ENCODE measurements at places on chromosomes 6 and 20.

DNA sequence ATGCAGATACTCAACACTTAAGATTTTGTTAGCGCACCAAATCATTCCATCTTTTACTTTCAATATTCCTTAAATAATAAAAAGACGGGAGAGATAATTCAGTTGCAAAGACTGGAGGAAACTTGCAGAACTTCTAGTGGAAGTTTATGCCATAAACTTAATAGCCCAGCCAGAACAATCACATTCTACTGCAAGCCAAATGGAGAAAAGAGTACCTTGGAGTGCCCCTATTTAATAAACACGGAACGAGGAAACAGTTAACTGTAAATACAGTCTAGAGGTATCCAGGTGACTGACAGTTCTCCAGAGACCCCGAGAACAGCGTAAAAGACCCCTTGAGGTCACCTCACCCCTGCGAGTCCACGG, 635 bp downstream of the SLC35B3 start:
- H3K4me1 ChIP-seq, result no peaks in the 10 kb centered on the region
- peak overlapping the region; percentile 96 for H3K4me3 ChIP-seq
- no peak for DNase-seq
- no peak overlapping the region for H3K27ac ChIP-seq
- no peaks in the 10 kb centered on the region for H3K27me3 ChIP-seq
- H3K36me3 ChIP-seq, result no peaks in the 10 kb centered on the region

GRCh38 chr6:12185081-12185673, 105.0 kb upstream of the EDN1 start:
- no peaks in the 10 kb centered on the region for H3K4me1 ChIP-seq
- no peak for DNase-seq
- no peak overlapping the region for H3K4me3 ChIP-seq
- no peak overlapping the region for H3K27ac ChIP-seq
- no peaks in the 10 kb centered on the region for H3K27me3 ChIP-seq
- H3K36me3 ChIP-seq, result no peaks in the 10 kb centered on the region

- no peak for DNase-seq
- H3K4me3 ChIP-seq, result no peak overlapping the region
- no peaks in the 10 kb centered on the region for H3K4me1 ChIP-seq
- no peak overlapping the region for H3K27ac ChIP-seq
- H3K27me3 ChIP-seq, result no peaks in the 10 kb centered on the region
Measured at GRCh38 chr20:44071526-44072111, 115.4 kb downstream of the JPH2 start.

- no peaks in the 10 kb centered on the region for H3K27me3 ChIP-seq
- DNase-seq, result no peak
- no peaks in the 10 kb centered on the region for H3K36me3 ChIP-seq
- H3K27ac ChIP-seq, result no peak overlapping the region
Measured at GRCh38 chr6:133539502-133540259, 298.5 kb downstream of the EYA4 start.

GRCh38 chr20:23150304-23151007, 64.3 kb upstream of the CD93 start:
- no peaks in the 10 kb centered on the region for H3K4me1 ChIP-seq
- peak; percentile 24 for DNase-seq
- H3K4me3 ChIP-seq, result no peak overlapping the region
- no peak overlapping the region for H3K27ac ChIP-seq
- H3K27me3 ChIP-seq, result no peaks in the 10 kb centered on the region

DNA sequence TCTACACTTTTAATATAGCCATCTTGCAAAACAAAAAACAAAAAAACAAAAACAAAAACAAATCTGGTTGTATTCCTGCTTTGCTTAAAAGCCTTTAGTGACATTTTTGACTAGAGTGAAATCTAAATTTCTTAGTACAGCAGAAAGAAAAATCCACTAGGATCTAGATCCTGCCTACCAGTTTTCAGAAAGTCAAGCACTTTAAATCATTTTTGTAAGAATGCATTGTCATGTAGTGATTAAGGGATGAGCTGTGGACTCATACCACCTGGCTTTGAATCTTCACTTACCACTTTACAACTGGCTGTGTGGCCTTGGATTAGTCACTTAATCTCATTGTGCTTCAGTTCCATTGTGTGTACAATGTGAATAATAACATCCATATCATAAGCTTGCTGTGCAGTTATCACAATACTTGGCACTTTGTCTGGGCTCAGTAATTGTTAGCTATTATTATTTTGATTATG, 4.0 kb downstream of the MKKS start:
- H3K4me3 ChIP-seq, result no peak overlapping the region

- H3K27ac ChIP-seq, result no peak overlapping the region
- H3K36me3 ChIP-seq, result peaks cover 3% of the 10 kb centered on the region
- no peaks in the 10 kb centered on the region for H3K27me3 ChIP-seq
- H3K4me1 ChIP-seq, result peaks cover 5% of the 10 kb centered on the region
Measured at GRCh38 chr6:47301441-47301840, 8.3 kb downstream of the TNFRSF21 start.

GRCh38 chr6:149950423-149950822, 8.6 kb downstream of the ULBP2 start:
- no peaks in the 10 kb centered on the region for H3K36me3 ChIP-seq
- H3K4me3 ChIP-seq, result no peak overlapping the region
- DNase-seq, result no peak
- no peak overlapping the region for H3K27ac ChIP-seq
- H3K27me3 ChIP-seq, result peaks cover 33% of the 10 kb centered on the region
- no peaks in the 10 kb centered on the region for H3K4me1 ChIP-seq

GRCh38 chr6:79993012-79993910, 11.2 kb upstream of the TTK start:
- DNase-seq, result peak; percentile 48
- H3K27me3 ChIP-seq, result no peaks in the 10 kb centered on the region
- H3K4me3 ChIP-seq, result peak overlapping the region; percentile 41
- peaks cover 10% of the 10 kb centered on the region for H3K36me3 ChIP-seq
- peaks cover 7% of the 10 kb centered on the region for H3K4me1 ChIP-seq

- DNase-seq, result no peak
- no peaks in the 10 kb centered on the region for H3K27me3 ChIP-seq
- H3K4me1 ChIP-seq, result no peaks in the 10 kb centered on the region
Measured at GRCh38 chr6:2938632-2939083, 32.7 kb downstream of the SERPINB6 start.

GRCh38 chr6:49233483-49233882, 229.6 kb downstream of the MMUT start:
- DNase-seq, result no peak
- H3K36me3 ChIP-seq, result no peaks in the 10 kb centered on the region
- no peak overlapping the region for H3K27ac ChIP-seq
- H3K4me3 ChIP-seq, result no peak overlapping the region

GRCh38 chr6:149170564-149171452, 146.7 kb upstream of the TAB2 start:
- no peaks in the 10 kb centered on the region for H3K27me3 ChIP-seq
- H3K4me3 ChIP-seq, result no peak overlapping the region
- H3K4me1 ChIP-seq, result no peaks in the 10 kb centered on the region
- no peaks in the 10 kb centered on the region for H3K36me3 ChIP-seq
- DNase-seq, result no peak
- H3K27ac ChIP-seq, result no peak overlapping the region

DNA sequence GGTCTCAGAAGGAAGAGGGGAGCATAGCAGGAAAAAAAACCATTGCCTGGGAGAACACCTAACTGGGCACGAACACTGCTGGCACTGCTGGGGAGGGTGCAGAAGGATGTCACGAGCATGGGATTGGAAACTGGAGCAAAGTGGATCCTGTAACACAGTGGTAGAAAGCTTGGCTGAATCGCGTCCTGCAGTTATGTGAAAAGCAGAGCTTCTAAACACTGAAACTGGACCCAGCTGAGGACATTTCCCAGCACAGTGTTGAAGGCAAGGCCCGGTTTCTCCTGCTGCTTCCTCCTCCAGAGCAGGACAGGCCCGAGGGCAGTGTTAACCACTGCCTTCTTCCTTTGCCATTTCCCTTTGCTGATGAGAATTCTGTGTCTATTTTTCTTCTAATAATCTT, 6.7 kb downstream of the APMAP start:
- no peaks in the 10 kb centered on the region for H3K27me3 ChIP-seq
- H3K36me3 ChIP-seq, result peaks cover 23% of the 10 kb centered on the region
- no peaks in the 10 kb centered on the region for H3K4me1 ChIP-seq
- no peak overlapping the region for H3K27ac ChIP-seq
- no peak overlapping the region for H3K4me3 ChIP-seq

DNA sequence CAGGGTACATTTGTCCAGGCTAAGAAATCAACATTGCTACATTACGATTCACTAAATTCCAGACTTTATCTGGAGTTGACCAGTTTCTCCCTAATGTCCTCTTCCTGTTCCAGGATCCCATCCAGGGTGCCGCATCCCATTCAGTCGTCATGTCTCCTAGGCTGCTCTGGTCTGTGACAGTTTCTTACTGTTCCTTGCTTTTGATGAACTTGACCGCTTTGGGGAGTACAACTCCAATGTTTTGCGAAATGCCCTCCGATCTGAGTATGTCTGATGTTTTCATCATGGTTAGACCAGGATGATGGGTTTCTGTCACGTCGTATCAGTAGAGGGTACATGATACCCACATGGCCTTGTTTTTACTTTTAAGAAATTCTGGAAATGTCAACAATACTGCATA, 62.2 kb downstream of the CTCFL start:
- no peaks in the 10 kb centered on the region for H3K4me1 ChIP-seq
- no peak overlapping the region for H3K4me3 ChIP-seq
- H3K27me3 ChIP-seq, result no peaks in the 10 kb centered on the region
- no peak for DNase-seq

DNA sequence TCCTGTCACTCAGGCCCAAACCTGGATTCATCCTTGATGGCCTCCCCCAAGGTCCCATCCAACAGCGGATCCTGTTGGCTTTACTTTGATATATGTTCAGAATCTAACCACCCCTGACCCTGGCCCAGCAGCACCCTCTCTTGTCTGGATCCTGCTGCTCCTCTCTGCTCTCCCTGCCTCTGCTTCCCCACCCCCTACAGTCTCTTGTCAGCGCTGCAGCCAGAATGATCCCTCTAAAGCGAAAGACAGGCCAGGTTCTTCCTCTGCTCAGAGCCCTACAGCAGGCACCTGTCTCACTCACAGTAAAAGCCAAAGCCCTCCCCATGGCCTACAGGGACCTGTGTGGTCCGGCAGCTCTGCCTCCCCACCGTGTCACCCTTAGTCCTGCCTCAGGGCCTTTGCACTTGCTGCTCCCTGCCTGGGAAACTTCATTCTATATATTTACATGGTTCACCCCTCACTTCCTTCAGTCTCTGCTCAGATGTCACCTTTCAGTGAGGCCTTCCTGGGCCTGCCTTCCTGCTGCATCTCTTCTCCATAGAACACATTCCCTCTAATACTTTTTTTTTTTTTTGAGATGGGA, 37.4 kb upstream of the KCNB1 start:
- no peak for DNase-seq
- H3K36me3 ChIP-seq, result peaks cover 14% of the 10 kb centered on the region
- no peak overlapping the region for H3K27ac ChIP-seq

DNA sequence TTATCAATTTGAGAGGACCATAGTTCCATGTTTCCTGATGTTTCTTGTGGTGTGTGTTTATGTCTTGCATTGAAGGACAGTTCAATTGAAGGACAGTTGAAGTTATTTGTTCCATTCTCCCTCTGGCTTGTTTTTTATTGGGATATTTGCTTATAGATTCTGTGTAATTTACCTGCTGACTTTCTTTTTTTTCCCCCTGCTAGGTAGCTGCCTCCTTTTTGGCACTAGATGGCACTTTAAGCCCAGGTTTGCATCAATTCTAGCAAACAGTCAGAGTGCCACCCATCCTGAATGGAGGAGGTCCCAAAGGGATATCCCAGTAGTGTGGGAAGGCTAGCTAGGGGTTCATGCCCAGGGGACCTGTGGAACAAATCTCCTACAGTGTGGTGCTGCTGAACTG, 78.1 kb downstream of the CFAP61 start:
- DNase-seq, result no peak
- H3K4me1 ChIP-seq, result no peaks in the 10 kb centered on the region
- H3K4me3 ChIP-seq, result no peak overlapping the region
- no peaks in the 10 kb centered on the region for H3K27me3 ChIP-seq
- no peak overlapping the region for H3K27ac ChIP-seq
- peaks cover 6% of the 10 kb centered on the region for H3K36me3 ChIP-seq

- no peaks in the 10 kb centered on the region for H3K27me3 ChIP-seq
- peaks cover 2% of the 10 kb centered on the region for H3K4me1 ChIP-seq
- no peaks in the 10 kb centered on the region for H3K36me3 ChIP-seq
Measured at GRCh38 chr6:95882371-95882770, 133.4 kb upstream of the FUT9 start.

DNA sequence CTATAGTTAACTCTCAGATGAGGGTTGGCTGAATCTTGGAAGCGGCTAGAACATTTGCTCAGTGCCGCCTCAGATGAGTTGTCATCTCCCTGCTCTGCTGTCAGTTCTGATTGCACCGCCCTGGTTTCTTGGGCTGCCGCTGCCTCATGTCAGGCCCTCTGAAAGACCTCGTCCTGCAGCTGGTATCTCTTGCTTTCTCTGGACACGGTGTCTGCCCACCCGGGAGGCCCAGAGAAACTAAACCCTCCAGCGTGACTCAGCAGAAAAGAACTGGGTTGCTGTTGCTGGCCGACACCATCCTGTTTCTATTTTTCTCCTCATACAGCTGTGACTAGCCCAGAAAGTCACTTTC, 355.4 kb downstream of the CD83 start:
- no peaks in the 10 kb centered on the region for H3K36me3 ChIP-seq
- DNase-seq, result no peak
- no peak overlapping the region for H3K27ac ChIP-seq
- no peak overlapping the region for H3K4me3 ChIP-seq

GRCh38 chr20:48541581-48542071, 286.2 kb downstream of the PREX1 start:
- no peak for DNase-seq
- H3K4me1 ChIP-seq, result peaks cover 4% of the 10 kb centered on the region
- H3K27ac ChIP-seq, result no peak overlapping the region
- no peak overlapping the region for H3K4me3 ChIP-seq
- H3K27me3 ChIP-seq, result no peaks in the 10 kb centered on the region
- H3K36me3 ChIP-seq, result peaks cover 15% of the 10 kb centered on the region

DNA sequence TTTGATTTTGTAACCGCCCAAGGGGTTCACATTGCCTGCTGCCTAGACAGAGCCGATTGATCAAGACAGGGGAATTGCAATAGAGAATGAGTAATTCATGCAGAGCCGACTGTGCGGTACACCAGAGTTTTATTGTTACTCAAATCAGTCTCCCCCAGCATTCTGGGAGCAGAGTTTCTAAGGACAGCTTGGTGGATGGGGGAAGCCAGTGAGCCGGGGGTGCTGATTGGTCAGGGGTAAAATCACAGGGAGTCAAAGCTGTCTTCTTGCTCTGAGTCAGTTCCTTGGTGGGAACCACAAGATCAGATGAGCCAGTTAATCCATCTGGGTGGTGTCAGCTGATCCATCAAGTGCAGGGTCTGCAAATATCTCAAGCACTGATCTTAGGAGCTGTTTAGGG, 60.0 kb upstream of the EZR start:
- H3K27ac ChIP-seq, result no peak overlapping the region
- H3K4me3 ChIP-seq, result no peak overlapping the region
- DNase-seq, result peak; percentile 53
- no peaks in the 10 kb centered on the region for H3K27me3 ChIP-seq

GRCh38 chr6:143096403-143096802, 35.7 kb downstream of the AIG1 start:
- no peaks in the 10 kb centered on the region for H3K36me3 ChIP-seq
- no peak for DNase-seq
- no peak overlapping the region for H3K27ac ChIP-seq

Measured in H9 (cell line).